ENCODE measurements at places on chromosomes 16 and 17.

DNA sequence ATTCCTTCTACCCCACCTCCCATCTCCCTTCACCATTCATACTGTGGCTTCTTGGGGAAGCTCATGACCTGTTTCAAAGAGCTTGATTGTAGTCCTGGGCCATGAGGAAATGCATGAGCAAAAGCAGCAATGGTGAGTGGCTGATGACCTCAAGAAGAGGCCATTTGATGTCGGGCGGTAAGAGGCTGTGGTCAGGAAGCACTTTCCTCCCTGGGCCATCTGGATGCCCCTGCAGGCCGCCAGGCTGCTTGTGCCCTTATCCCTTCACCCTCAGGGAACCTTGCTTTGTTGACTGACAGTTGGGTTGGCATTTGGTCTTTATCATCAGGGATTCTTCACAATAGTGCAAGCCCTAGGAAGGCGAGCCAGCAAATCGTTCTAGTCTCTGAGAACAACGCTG lies 78.3 kb upstream of the TBX2 start:
- no peak for DNase-seq

DNA sequence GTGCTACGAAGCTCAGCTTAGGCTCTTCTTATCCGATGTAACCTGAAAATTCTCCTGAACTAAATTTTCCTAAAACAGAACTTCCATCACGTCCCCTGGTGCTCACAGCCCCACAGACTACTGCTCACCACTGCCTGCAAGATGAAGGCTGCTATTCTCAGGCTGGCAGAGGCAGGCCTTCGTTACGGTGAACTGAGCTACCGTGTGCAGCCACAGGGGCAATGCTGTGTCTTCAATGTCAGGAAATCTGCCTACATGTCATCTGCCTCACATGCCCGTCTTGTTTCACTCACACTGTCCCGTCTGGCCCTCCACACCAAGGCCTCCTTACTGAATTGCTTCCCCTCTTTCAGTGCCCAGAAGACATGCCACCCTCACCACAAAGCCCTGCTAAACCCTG lies 15.9 kb downstream of the EMC8 start:
- DNase-seq, result no peak

- no peak for DNase-seq
These were observed 8.6 kb upstream of the METTL9 start for GRCh38 chr16:21590796-21591195.

DNA sequence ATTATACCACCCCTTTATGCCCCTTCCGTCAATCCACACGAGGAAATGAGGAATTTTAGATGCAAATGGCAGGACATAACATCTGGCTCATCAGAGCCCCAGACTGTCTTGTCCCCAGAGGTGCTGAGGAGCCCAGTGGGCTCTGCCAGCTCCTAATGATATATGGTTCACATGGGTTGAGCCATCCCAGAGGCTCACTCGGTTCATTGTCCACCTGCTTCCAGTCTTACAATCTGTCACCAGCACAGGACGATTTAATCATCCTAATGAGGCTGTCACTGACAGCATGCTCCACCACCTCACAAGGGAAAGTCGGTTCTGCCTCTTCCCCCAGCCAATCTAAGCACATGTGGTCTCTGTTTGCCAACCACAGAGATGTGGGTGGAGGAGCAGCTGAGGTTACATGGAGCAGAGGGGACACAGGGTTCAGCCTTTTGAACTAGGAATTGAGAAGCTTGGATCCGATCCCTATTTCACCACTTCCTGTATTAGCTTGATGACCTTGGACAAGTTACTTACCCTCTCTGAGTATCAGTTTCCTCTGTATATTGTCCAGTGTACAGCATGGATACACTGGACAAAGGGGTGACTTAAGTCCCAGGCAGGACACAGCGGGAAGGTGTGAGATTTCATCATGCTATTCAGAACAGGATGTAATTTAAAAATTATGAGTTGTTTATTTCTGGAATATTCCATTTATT lies 27.0 kb upstream of the DHX8 start:
- peak; percentile 7 for DNase-seq

- peak; percentile 32 for DNase-seq
These were observed 11.3 kb downstream of the OSBPL7 start for GRCh38 chr17:47810200-47810821.

DNA sequence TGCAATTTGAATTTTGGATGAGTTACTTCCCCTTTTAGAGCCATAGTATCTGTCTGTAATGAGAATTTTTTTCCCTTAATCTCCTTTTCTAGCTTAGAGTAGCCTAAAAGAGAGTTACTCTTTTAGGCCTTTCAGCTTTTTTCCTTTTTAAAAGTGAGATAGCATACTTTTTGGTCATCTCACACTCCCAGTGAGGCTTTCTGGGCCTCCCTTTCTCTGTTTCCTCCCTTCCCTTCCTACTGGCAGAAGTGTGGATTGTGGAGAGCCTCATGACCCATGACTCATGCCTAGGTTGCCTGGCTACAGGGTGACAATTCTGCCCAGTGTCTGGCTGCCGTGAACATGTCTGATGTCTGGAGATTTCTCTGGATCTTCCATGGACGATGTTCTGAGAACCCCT lies 15.2 kb downstream of the KRT23 start:
- DNase-seq, result no peak

DNA sequence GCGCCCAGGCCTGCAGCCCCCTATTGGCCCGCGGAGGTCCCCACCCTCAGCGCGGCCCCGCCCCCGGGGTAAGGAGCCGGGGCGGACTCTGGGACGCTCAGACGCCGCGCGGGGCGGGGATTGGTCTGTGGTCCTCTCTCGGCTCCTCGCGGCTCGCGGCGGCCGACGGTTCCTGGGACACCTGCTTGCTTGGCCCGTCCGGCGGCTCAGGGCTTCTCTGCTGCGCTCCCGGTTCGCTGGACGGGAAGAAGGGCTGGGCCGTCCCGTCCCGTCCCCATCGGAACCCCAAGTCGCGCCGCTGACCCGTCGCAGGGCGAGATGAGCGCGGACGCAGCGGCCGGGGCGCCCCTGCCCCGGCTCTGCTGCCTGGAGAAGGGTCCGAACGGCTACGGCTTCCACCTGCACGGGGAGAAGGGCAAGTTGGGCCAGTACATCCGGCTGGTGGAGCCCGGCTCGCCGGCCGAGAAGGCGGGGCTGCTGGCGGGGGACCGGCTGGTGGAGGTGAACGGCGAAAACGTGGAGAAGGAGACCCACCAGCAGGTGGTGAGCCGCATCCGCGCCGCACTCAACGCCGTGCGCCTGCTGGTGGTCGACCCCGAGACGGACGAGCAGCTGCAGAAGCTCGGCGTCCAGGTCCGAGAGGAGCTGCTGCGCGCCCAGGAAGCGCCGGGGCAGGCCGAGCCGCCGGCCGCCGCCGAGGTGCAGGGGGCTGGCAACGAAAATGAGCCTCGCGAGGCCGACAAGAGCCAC lies at the start of gene NHERF1:
Gene NHERF1 (plus strand): TSS at position 100 of the 750 bp plus-strand sequence. CDS start 219 bp downstream, at position 319.
- peak; percentile 97 for DNase-seq

DNA sequence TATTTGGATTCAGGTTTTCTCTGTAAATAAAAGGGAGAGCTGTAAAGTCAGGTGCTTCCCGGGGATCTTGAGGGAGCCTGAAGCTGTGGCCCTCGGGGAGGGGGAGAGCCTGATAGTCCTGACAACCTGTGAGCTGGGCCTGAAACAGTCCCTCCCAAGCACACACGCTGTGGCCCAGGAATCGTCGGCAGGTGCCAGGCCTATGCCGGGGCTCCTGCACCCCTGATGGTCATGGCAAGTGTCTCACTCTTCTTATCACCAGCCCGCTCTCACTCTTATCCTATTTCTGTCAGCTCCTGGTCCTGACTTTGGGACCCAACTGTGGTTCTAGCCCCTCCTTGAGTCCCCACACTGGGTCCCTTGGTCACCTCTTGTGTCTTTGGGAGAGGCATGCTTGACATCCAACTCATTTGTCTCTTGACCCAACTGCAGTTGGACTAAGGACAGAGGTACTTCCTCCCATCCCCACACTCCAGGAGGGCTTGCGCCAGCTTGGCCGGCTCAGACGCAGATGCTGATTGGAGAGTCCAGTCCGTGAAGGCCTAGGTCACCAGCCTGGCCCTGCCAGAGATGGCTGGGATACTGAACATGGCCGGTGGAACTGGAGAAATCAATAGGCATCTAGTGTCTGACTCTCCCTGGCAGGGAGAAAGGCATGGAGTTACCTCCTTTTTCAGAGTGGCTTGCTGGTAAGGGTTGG lies 170.5 kb upstream of the WSCD1 start:
- DNase-seq, result no peak

- DNase-seq, result no peak
These were observed 10.5 kb downstream of the PDP2 start for GRCh38 chr16:66890799-66891198.

DNA sequence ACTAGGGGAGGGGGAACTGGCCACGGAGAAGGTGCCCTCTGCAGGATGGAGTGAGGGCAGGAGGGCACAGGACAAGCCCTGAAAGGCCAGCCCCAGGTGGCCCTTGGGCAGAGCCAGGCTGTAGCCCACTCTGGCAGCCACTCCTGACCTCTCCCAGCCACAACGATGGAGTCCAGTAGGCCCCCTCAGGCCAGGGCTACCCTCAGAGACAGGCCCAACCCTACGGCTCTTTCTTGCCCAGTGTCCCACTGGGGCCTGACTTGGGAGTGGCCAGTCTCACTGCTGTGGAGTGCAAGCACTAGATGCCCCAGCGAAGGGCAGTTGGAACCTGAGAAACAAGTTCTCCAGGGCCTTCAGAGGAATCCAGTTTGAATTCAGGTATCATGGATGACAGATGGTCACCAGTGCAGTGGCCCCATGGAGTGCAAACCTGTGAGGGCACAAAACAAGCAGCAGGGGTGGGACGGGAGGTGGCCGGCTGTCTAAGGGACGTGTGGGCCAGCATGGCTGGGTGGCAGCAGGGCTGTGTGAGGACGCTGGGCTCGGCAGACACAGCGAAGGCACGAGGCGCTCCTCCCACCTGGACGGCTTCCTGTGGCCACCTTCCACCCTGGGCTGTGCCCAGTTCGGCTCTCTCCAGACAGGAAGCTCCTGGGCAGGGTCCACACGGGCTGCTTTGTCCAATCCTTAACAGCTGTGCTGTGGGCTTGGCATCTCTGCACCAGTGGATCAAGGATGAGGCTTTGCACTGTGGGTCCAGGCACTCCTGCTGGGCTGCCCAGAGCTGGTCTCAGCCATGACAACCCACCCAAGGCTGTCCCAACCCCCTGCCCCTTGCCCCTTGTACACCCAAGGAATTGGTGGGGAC lies 72.1 kb downstream of the AMFR start:
- no peak for DNase-seq

DNA sequence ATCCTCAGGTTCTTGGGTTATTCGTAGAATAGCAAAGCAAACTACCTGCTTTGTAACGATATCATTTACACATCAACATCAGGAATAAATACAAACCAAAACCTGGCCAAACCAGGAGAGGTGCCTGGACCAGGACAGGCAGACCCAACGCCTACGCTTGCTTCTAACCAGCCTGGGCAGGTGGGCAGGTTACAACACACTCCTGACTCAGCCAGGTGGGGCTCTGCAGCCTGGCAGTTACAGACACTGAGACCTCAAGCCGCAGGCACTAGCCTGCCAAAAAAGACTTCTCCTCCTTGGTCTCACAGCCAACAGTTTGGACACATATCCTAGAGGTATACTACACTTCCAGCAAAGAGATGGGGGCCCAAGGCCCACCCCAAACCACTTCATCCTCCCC lies 14.0 kb downstream of the ANKRD11 start:
- no peak for DNase-seq

- no peak for DNase-seq
These were observed 25.2 kb upstream of the MLKL start for GRCh38 chr16:74725651-74726455.

GRCh38 chr17:42111871-42112551 lies 503 bp downstream of the DHX58 start:
- DNase-seq, result no peak

GRCh38 chr16:50675686-50676610 lies 5.2 kb downstream of the SNX20 start:
- no peak for DNase-seq

DNA sequence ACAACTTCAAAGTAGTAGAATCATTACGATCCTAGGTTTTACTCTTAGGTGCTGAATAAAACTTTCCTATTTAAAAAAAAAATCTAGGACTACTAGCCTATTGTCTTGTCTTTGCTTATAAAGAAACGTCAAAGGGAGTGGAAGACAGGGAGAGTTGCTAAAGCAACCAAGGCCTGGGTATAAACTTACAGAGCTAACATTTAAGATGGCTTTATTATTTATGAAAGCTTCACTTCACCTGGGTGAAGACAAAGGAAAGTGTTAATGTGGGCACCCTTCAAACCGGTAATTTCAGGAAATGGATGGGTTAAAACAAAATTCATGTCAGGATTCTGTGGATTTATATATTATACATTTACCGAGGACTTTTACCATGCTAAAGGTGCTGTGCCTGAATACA lies 2.5 kb downstream of the DUSP14 start:
- DNase-seq, result no peak

DNA sequence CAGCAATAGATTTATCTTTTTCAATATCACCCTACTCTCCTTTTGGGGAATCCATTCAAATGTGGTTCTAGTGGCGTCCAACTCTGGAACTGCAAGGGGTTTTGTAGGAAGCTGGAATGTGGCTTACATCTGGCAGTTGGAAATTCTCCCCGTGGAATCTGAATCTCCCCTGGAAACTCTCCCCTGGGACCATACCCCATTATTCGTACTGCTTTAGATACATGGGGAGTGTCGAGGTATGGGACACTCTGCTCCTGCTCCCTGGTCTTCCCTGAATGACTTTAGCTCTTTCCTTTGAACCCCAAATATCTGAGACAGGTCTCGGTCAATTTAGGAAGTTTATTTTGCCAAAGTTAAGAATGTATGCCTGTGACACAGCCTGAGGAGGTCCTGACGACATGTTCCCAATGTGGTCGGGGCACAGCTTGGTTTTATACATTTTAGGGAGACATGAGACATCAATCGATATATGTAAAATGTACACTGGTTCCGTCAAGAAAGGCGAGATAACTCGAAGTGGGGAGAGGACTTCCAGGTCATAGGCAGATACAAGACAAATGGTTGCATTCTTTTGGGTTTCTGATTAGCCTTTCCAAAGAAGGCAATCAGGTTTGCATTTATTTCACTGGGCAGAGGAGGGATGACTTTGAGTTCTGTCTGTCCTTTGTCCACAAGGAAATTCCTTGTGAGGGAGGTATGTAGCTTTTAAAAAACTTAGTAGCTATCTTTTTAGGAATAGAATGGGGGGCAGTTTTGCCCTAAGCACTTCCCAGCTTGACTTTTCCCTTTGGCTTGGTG lies 89.1 kb upstream of the CORO6 start:
- DNase-seq, result no peak

DNA sequence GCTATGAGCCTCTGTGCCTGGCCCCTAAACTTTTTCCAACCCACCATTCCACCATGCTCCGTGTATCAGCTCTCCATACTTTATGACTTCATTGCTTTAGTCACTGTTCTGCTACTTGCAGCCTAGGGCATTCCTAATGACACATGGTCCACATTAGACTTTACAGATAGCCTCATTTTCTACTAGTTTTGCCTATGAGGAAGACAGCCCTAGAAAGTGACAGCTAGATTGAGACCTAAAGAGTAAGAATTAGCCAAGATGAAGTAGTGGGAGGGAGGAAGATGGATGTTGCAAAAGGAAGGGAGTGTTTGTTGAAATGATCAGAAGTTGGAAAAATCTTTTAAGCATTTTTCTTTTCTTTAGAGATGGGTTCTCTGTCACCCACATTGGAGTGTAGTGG lies 11.0 kb downstream of the C16orf54 start:
- no peak for DNase-seq

- no peak for DNase-seq
These were observed 392.9 kb downstream of the SLC39A11 start for GRCh38 chr17:72699545-72699944.

GRCh38 chr17:5619088-5619740 lies 34.9 kb upstream of the NLRP1 start:
- DNase-seq, result peak; percentile 11

Measured in stimulated activated CD4-positive, alpha-beta T cell treated with anti-CD3 and anti-CD28 coated beads, Interleukin-15, amount 100 ng/mL, for 24 hours (primary cell).